ENCODE measurements at places on chromosomes 13 and 19.
A peak's percentile ranks its signal among the peaks of the same experiment; 100 is the strongest.

DNA sequence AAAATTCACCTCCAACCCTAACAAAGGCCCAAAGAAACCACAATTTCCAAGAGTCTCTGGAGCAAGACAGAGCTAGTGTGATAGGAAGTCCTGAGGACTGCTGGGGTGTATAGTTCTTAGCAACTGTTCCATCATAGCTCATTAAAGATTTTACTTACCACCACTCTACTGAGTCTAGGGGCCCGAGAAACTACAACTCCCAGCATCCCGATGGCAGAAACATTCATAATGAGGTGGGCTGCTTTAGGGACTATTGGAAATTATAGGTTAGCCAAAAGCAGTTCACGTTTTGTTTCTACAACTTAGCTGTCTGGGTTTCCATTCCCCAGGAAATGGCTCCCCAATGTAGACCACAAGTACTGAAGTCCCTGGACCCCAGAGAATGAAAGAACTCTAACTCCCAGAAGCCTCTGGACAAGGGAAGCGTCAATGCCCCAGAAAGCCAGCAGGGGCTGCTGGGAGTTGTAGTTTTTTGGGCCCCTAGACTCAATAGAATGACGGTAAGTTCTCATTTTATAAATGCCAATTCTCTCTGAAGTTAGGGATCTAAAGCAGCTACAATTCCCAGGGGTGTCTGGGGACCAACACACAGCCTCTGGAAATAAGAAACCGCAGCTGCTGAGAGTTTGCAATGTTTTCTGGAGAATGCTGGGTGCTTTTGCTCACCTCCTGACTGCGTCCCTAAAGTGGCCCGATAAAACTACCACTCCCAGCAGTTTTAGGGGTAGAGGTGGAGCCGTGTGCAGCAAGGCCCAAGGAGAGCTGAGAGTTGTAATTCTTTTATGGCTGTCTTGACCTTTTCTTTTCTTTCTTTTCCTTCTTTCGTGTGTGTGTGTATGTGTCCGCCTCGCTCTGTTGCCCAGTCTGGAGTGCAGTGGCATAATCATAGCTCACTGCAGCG lies 11.1 kb downstream of the FTL start:
- no peak for DNase-seq

GRCh38 chr13:29805994-29806979 lies 44.1 kb downstream of the UBL3 start:
- DNase-seq: no peak

DNA sequence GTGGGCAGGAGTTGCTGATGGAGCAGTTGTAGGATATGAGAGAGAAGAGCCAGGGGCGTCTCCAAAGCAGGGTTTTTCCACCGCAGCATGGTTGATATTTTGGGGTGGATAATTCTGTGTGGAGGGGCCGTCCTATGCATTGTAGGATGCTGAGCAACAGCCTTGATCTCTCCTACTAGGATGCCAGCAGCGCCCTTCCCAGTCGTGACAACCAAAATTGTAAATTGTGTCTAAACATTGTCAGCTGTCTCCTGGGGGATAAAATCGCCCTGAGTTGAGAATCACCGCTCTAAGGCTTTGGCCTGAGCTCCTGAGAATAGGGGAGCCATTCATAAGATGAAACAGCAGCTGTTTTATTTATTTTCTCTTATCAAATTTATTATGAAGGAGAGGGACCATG lies 4.2 kb downstream of the CACNG8 start:
- no peak for DNase-seq

DNA sequence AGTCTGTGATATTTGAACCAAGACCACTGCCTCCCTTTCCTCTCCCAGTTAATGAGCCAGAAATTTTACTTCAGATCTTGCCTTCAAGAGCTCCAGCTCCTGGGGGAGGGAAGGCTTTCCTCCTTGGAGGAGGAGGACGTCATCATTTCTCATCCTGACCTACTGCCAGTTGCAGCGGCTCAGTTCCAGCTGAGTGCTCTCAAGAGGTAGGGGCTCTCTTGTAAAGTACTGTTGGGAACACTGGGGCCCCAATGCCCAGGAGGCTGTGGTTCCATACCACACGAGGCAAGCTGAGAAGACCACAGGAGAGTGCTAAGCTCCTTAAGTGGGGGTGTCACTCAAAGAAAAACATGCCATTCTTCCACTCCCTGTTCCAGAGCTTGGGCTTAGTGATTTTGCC lies 36.2 kb downstream of the METTL21C start:
- no peak for DNase-seq

GRCh38 chr19:17499648-17500446 lies 11.6 kb upstream of the PGLS start:
- DNase-seq: peak; percentile 93

- DNase-seq: no peak
Observed at GRCh38 chr19:41362143-41362847, 1.7 kb downstream of the B9D2 start.
